ENCODE measurements at places on chromosomes 7 and 10. TPM values are rescaled to one million over a fixed set of nuclear protein-coding genes. Genes with fewer than 3 reads are reported as not detected.

The CACNB2 gene
- total RNA-seq: under 0.01 TPM

- peak; percentile 74 for DNase-seq
These were observed 9.7 kb upstream of the ZFAND2A start for GRCh38 chr7:1169409-1170368.

DNA sequence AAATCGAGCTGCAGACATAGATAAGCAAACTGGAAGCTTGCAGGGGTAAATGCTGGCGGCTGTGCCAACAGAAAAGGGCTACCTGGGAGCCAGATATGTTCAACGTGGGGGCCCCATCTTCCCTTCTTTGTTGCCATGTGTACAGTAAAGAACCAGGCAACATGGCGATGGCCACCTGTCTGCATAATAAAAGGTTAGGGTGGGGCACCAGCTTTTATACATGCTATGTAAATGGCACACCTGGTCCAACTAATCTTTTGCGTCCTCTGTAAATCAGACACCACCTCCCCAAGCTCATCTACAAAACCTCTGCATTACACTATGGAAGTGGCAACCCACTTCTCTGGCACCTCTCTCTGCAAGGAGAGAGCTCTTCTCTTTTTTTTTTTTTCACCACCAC, 13.9 kb downstream of the BUD31 start:
- DNase-seq: no peak

DNA sequence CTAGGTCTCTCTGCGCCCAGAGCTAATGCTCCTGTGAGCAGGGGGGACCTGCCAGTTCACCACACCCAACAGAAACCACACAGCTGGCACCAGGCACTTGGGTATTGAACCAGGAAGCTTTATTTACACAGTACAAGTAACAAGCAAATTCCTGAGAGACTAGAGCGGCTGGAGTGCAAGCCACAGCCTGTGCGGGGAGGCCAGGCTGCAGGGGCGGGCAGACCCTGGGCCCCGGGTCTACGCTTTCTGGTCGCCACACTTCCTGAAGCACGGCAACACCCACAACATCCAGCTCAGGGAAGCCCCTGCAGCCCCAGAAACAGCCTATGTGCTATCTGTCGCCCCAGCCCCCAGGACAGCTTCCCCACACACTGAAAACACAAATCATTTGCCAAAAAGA, 125.0 kb downstream of the FAM53B start:
- DNase-seq: no peak

DNA sequence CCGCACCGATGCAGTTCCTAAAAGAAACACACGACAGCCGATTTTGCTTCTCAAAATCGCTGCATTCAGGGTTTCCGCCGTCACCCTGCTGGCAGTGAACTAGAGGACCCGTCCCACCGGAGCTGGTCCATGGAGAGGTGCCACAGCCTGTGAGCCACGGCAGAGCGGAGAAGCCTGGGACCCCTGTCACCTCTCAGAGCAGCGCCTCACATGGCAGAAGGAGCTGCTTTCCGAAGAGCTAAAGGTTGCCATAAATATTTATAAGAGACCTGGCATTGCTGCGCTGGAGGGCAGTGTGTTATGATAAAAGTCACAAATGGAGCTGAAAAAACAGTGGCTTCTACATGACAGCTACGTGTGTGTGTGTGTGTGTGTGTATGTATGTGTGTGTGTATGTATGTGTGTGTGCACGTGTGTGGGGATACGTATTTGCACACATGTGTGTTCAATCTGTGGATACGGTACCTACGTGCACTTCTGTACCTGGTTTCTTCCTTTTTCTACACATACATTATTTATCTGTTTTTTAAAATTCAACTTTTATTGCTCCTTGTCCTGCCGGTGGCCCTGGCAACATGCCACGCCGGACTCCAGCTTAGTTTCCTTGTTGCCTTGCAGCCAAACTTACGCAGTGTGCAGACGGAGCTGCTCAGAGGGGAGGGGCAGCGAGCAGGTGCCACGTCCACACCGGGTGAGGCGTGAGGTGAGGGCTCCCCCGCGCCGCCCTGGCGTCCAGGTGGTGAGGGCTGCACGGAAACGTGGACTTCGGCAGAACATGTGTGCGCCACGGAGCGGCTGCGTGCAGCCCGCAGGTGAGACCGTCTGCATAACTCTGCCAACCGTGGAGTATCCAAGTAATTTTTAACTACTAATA, 115.2 kb upstream of the PITRM1 start:
- no peak for DNase-seq

GRCh38 chr10:103451831-103452505, at the start of gene CALHM2:
Gene CALHM2, minus strand, starts transcription at chr10:103452370. Its CDS starts 2,429 bp downstream, at chr10:103449941.
- DNase-seq: no peak

GRCh38 chr10:84493951-84494848, 165.8 kb downstream of the CCSER2 start:
- no peak for DNase-seq

DNA sequence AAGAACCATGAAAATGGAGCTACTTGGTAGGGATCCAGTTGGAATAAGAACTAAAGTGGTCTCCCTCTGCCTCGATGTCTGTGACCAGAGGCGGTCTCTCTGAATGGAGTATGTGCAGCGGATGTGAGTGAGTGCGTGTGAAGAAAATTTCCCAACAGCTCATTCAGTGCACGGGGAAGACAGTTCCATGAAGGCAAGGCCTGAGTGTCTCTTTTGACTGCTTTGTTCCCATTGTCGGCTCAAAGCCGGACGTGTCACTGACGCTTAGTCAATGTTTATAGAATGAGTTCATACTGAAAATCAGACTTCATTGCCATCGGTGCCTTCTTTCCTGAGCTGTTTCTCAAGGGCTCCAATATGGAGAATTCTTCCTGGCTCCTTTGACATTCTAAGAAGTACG, 55.3 kb upstream of the GRB10 start:
- DNase-seq: peak; percentile 31

- peak; percentile 65 for DNase-seq
These were observed 3.1 kb upstream of the PAPSS2 start for GRCh38 chr10:87656431-87657072.

DNA sequence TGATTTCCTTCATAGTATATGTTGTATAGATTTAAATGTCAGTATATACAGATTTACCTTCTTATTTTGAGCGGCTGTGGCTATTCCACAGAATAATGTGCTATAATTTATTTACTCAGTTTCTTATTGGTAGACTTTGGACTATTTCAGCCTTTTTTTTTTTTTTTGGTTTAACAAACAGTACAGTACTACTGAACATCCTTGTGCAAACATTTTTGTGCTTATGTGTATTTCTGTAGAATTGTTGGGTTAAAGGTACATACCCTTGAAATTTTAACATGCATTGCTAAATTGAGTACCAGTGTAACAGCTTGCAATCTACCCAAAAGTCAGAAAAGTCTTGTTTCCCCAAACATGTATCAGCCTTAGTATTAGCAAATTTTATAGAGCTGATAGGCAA, 68.8 kb downstream of the HHEX start:
- DNase-seq: no peak

The GHRHR gene
- not detected for total RNA-seq

- DNase-seq: no peak
These were observed 48.3 kb downstream of the ITIH5 start for GRCh38 chr10:7618461-7618860.

- DNase-seq: peak; percentile 18
These were observed 648.5 kb upstream of the LRRN3 start for GRCh38 chr7:110442381-110442837.

The OLAH gene
- 0.26 TPM for total RNA-seq

GRCh38 chr7:103132995-103133688, 15.8 kb downstream of the NAPEPLD start:
- no peak for DNase-seq

The ANKMY2 gene
- 10.0 TPM for total RNA-seq

DNA sequence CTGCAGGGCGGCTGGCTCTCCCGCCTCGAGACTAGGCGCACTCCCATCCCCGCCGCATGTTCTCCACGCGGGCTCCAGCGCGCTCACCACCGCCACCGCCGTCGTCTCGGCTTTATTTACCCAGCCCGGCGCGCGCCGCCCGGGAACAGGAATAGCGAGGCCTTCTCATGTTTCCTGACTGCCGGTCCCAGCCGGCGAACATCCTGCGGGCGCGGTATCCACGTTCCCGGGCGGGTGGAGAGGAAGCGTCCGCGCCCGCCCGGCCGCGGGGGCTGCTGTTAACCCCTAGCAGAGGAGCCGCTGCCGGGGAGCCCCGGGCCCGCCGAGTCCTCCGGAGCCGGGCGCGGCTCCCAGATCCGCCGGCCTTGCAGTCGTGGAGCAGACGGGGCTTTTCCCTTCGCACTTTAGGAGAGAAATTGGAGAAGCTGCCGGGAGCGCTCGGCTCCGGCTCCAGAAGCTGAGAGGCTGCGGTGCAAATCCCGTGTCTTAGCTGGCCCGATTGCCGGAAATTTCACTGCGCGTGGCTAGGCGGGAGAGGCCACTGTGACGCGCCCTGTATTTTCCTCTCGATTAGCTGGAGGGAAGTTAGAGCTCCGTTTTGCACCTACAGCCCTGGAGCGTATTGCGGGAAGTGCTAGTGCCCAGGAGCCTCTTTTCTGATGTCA, at the start of gene MKX:
MKX (minus strand) TSS at position 88 of the 665 bp plus-strand sequence. CDS start 2,404 bp downstream, outside the sequence.
- peak; percentile 12 for DNase-seq

- no peak for DNase-seq
These were observed 32.3 kb upstream of the LSM8 start for GRCh38 chr7:118151671-118152070.

The TAS2R41 gene
- total RNA-seq: not detected

DNA sequence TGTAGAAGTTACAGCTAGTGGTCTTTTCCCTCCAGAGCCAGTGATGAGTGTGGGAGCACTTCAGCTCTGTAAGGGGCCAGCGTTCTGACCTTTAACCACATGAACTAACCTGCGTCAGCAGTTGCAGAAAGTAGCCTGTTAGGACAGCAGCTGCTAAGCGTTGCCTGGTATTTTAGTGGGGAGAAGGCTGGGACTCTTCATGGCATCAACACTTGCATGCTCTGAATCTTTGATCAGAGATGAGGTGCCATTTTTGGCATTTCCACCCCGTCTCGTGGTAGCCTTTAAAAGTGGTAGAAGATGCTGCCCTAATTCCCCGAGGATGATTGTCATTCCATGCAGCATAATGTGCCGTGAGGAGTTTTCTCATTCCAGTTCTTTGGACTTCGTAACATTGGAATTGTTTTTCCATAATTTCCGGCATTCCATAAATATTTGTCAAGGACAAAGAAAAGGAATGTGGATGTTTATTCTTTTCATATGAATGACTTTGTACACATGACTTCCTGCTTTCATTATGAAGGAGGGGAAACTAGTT, 92.2 kb downstream of the AVL9 start:
- peak; percentile 63 for DNase-seq

- no peak for DNase-seq
These were observed 27.7 kb downstream of the CCM2 start for GRCh38 chr7:45027774-45028114.

DNA sequence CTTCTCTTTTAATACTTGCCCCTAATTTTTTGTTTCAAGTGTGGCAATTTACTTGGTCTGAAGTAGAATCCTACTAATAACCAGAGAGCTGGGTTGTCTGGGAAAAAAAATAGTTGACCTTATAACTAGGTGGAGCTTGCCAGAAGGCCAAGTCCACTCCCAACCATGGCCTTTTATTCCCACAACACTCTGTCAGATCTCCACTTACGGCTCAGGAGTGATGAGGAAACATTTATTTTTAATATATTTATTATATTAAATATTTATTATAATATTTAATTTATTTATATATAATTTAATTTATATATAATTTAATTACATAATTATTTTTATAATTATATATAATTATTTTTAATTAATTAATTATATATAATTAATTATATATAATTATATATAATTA, 58.8 kb downstream of the TSPAN12 start:
- DNase-seq: no peak

GRCh38 chr7:24510759-24511158, 62.5 kb upstream of the PALS2 start:
- DNase-seq: no peak

The WDR86 gene
- not detected for total RNA-seq

DNA sequence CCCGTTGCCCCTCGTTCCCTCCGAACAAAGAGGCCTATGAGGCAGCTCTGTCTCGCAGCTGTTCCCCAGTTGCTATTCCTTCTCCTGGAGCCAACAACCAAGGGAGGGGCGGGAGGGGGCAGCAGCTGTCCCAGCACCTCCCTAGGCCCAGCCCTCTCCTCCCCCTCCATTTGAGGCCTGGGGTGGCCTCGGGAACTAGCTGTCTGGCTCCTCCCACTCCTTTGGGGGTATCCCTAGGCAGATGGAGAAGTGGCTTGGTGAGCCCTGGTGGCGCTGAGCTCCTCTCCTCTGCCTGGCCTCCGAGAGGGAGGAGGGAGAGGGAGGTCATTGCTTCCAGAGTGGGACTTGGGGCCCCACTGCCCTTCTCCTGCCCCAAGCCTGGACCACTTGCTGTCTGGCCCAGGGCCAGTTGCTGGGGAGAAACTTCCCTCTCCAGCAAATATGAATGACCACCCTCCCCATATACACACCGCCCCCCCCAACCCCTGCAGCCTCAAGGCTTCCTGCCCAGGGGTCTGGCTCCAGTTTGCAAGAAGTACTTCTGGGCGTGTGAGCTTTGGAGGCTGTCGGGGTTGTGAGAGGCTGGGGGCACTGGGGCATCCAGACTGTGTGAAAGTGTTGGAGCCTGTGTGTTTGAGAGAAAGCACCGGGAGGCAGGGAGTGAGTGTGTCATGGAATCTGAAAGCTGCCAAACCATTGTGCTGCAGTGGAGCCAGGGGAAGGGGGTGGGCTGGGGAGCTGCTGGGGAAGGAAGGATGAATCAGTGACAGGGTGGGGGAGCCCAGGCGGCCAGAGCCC, 3.1 kb downstream of the FLNC start:
- DNase-seq: peak; percentile 98

The ZCWPW1 gene
- 0.76 TPM for total RNA-seq

DNA sequence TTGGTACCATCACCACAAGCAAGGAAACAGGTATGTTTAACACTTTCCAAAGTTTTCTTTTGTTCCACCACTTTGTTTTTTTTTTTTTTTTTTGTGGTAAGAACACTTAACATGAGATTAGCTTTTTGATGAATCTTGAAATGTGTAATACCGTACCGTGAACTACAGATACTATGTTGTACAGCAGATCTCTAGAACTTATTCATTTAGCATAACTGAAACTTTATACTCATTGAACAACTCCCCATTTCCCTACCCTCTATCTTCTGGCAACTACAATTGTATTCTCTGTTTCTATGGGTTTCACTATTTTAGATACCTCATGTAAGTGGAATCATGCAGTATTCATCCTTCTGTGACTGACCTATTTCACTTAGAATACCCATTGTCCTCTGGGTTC, 162.7 kb upstream of the ITGB1 start:
- DNase-seq: no peak

GRCh38 chr7:121494516-121494915, 98.4 kb upstream of the FAM3C start:
- DNase-seq: no peak

- DNase-seq: no peak
These were observed 83.8 kb downstream of the DLG5 start for GRCh38 chr10:77842652-77843212.

Data from dermis microvascular lymphatic vessel endothelial cell (primary cell).